Stimulated activated CD8-positive, alpha-beta memory T cell treated with anti-CD3 and anti-CD28 coated beads, Interleukin-7, amount 100 ng/mL, for 1 hour (primary cell): ENCODE measurements at places on chromosomes 2 and 18.

DNA sequence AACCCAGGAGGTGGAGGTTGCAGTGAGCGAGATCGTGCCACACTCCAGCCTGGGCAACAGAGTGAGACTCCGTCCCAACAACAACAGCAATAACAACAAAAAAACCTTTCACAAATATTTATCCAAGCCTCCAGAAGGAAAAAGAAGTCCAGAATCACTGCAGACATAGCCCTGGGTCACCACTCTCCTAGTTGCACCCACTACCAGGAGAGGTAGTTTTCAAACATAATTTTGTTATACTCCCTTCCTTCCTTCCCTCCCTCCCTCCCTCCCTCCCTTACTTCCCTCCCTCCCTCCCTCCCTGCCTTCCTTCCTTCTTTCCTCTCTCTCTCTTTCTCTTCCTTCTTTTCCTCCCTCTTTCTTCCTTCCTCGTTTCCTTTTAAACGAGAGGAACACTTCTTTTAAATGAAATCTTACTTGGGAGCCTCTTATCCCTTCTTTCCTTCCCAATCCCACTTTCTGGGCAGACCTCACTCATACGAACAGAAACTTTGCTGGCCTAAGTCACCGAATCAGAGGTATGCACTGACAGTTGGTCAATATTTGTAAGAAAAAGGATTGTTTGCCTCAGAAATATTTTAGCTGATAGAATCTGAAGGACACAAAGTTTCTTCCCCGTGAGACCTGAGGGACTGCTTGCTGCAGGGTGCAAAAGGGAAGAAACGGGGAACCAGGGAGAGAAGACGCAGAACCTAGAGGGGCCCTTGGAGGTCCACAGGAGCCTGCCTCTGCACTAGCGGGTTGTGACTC is 88.1 kb upstream of the AGAP1 start:
- DNase-seq = no peak

- no peak for DNase-seq
Measured at GRCh38 chr18:70296289-70296688, 7.4 kb downstream of the SOCS6 start.

DNA sequence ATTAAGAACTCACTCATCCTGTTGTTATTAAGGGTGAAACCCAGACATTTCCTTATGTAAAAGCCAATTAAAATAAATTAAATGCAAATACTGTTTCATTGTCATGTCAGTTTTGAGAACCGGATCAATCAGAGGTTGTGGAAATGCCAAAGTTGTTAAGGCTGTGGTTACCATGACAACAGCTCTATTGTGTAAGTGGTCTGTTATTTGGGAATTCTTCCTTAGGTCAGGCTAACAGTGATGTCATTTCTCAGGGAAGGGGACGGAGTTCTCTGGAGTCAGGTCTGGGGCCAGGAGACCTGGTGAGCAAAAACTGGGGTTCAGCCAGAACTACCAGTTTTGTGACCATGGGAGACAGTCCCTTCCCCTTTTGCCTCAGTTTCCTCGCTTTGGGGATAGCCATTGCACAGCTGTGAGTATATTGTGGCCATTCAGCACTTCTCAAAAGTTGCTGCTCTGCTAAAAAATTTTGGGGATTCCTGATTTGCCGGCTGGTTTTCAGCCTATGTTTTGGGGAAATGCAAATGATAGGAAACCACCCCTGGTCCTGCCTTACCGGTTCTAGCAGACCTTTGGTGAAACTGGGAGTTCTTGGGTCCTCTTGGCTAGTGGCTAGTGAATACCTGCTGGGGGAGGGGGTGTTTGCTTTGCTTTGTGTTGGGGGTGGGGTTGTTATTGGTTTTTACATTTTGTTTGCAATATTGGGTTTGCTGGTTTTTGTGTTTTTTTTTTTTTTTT is 21.6 kb downstream of the HPCAL1 start:
- DNase-seq = no peak

DNA sequence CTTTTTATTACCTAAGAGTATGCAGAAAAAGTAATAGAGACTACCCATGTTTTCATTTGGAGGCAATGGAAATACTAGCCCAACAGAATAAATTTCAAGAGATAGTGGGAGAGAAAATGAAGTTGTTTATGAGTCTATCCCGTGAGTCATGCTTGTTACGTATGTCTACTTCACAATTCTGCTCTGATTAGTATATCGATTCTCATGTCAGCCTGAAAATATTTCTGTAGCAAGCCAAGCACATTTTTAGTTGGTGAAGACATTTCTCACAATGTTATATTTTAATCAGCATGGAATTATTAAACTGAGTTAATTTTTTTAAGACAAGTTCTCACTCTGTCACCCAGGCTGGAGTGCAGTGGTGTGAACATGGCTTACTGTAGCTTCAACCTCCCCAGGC is 346.1 kb downstream of the RPRM start:
- no peak for DNase-seq

DNA sequence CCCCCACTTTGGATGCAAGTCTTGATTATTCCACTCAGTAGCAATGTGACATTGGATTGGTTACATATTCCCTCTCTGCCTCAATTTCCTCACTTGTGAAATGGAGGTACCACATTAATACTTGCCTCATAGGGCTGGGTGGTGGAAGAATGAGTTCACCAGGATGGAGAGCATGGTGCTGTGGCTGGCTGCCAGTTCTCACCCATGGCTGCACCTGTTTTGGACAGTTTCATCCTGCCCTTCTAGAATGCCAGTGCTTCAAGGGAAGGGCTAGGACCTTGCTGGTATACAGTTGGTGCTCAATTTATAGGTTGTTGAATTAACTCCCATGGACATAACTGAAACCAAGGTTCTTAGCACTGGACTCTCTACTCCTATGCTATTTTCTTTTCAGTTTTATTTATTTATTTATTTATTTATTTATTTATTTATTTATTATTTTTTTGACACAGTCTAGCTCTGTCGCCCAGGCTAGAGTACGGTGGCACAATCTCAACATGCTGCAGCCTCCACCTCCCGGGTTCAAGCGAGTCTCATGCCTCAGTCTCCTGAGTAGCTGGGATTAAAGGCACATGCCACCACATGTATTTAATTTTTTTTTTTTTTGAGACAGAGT is 5.3 kb upstream of the SH3RF3 start:
- DNase-seq = no peak

DNA sequence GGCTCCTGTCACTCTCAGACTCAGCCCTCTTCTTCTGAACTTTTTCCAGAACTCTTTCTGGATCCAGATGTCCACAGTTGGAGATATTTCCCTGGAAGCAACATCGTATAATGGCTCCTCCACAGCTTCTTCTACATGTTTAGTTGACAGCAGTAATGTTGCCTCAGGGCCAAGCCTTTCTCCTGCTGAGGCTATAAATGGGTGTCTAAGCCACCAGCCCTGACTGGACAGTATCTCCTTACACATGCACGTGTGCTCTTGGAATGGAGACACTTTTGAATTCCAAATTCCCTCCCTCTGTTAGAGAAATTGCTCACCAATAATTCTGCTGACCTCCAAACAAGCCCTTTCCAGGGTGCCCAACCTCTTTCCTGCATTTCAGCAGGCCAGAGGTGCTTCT is 156.2 kb upstream of the PIK3C3 start:
- no peak for DNase-seq

DNA sequence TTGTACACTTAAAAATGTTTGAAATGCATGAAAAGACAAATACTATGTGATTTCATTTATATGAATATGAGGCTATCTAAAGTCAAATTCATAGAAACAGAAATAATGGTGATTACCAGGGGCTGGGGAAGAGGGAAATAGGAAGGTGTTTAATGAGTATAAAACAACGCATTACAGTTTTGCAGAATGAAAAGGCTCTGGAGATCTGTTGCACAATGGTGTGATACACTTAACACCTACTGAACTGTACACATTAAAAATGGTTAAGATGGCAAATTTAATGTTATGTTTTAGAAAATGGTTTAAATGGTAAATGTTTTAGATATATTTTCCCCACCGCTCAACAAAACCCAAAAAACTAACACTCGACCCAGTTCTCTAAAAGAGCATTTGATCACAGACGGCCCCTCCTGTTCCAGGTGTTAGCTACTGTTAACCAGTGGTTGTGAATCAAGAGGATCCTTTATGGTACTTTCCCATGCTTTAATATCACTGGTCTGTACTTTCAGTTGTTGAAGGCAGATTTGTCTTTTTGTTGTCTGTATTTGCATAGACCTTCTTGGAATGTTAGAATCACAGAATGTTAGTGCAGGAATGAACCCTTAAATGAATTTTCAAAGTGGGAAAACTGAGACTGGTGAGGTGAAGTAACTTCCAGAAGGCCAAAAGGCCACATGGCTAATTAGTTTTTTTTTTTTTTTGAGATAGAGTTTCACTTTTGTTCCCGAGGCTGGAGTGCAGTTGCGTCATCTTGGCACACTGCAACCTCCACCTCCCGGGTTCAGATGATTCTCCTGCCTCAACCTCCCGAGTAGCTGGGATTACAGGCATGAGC is 10.2 kb downstream of the RAB10 start:
- DNase-seq = no peak

GRCh38 chr2:28292491-28292890 is 100.2 kb upstream of the FOSL2 start:
- no peak for DNase-seq

DNA sequence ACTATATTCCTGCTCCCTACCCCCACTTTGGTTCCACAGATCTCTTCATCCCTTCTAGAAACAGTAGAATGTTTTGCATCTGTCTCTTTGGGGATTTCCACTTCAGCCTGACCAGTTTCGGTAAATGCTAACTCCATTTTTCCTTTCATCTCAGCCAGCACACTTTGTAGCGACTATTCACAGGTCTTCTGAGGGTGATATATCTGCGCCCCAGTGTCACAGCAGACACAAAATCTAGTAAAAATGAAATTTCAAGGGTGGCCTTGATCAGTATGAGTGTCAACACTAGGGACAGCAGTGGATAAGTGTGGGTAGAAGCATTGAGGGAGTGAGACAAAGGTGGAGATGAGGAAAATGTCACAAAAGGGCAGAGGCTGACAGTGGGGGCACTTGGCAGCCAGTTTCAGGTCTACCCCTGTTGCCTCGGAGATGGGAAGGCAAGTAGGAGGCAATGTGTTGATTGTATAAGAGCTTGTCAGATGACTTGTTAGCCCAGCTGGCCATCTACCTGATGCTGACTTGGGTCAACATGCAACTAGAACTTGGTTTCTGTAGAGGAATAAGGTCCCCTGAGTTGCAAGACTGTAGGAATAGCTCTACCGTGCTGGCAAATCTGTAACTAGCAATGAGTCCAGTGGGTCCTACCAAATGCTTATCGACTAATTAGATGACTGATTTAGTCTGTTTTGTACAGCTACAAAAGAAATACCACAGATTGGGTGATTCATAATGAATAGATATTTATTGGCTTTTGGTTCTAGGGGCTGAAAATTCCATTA is 60.7 kb downstream of the CXCR4 start:
- DNase-seq = no peak

DNA sequence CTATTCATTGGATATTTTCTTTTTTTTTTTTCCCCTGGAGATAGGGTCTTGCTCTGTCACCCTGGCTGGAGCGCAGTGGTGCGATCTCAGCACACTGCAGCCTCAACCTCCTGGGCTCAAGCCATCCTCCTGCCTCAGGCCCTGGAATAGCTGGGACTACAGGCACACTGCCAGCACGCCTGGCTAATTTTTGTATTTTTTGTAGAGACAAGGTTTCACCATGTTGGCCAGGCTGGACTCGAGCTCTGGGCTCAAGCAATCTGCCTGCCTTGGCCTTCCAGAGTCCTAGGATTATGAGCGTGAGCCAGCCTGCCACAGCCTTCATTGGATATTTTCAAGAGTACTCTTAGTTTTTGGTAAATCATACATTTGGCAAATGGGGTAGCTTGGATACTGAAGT is 9.0 kb upstream of the MCFD2 start:
- DNase-seq = no peak

DNA sequence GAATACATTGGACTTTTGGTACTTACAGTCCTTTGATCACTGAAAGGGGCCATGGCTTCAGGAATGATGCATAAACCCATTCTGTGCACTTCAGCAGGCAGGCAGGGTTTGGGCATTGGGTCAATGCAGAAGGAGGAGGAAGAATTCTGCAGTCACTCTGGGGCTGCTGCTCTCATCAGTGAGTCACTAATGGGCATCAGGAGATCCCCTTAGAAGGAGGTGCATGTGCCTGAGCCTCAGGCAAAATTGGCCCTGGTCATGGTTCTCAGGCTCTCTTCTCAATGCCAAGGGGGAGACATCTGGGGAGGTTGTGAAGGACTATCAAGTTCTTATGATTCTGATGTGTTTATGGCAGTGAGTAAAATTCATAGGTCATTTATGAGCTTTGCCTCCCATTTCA is 52.0 kb upstream of the TNP1 start:
- DNase-seq = no peak

- no peak for DNase-seq
Measured at GRCh38 chr2:113834051-113834730, 55.7 kb upstream of the ACTR3 start.

DNA sequence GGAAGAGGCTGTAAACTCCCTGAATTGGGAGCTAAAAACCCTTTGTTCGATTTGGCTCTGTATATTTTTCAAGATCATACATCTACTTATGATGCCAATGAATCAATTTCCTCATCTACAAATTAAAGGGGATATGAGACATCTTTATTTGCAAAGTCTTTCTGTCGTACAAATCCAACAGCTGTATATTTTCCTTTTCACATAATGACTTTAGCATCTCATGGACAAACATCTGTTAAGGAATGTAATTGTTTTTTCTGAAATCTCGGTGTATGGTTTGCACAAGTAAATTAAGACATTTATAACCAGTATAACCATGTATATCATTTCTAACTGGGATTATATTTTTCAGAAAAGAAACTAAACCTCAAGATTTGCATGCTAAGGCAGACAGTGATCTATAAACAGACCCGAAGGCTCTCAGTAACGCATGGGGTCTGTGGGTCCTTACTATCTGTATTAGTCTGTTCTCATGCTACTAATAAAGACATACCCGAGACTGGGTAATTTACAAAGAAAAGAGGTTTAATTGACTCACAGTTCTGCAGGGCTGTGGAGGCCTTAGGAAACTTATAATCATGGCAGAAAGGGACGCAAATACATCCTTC is 130.8 kb downstream of the SLC8A1 start:
- no peak for DNase-seq

DNA sequence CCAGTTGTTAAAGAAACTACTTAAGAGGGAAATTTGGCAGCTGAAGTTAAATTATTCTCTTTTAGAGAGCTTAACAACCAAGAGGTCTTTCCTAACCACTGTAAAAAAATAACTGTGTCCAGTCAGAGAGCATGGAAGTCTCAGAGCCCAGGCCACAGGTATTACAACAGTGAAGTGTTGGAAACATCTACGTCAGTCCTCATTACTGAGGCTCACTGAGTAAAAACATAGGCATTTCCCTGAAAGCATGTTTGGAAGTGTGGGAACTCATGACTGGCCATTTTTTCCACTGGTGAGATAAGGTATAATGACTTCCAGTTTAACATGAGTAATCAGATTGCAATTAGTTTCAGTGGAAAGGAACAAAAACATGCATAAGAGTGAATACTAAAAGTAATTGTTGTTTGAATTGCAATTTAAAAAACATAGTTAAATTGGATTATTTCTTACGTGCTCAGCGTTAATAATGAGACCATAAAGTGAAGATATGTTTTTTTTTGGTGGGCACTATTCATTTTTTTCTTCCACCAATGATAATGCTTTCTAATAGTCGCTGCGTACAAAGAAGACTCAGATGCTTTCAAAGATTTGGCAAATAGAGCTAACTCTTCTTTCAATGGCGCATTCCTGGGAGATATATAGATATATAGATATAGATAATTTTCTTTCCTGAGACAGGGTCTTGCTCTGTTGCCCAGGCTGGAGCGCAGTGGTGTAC is 60.8 kb downstream of the EFEMP1 start:
- DNase-seq = no peak
